Memory B cell (primary cell): ENCODE measurements at places on chromosomes 5 and 9.

- no peak for DNase-seq
Measured at GRCh38 chr5:138874241-138874640, 894 bp downstream of the LRRTM2 start.

GRCh38 chr5:34891981-34892380 lies 23.3 kb downstream of the RAD1 start:
- DNase-seq: no peak

DNA sequence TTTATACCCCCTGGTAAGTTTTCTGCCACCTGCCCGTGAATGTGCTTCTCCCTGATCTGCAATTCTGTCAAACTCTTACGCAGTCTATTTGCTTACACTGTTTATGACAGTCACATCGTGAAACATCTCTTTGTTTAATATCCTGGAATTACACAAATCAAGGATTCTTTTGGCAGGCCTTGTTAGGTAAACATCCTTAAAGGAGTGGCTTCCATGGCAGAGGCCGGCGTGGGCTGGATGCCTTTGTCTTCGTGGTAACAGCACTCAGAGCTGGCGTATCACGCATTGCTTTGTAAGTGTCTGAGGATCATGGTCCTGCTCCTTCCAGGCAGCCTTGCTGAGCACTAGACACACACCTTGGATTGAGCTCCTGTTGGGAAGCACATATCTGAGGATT lies 145.7 kb downstream of the IRX1 start:
- no peak for DNase-seq

DNA sequence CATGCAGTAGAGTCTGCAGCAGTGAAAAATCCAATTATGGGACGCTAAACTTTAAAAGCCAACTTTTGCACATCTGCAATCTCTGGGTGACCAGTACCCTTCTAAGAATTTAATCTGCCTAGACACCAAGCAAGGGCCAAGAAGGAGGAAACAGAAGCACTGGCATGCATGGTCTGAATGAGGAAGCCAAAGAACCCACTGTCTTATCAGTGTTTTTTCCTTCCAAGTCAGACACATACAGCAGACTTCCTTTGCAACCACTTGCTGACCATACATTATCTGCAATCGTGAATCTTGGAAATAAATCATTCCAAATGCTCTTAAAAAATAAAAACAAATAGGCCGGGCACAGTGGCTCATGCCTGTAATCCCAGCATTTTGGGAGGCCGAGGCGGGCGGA lies 65.9 kb downstream of the DEPDC1B start:
- no peak for DNase-seq

GRCh38 chr9:133429641-133430161 lies 7.5 kb downstream of the ADAMTS13 start:
- DNase-seq: no peak

- DNase-seq: no peak
Measured at GRCh38 chr5:34833976-34834793, 4.8 kb upstream of the TTC23L start.

GRCh38 chr9:69178583-69179011 lies 4.5 kb downstream of the TJP2 start:
- DNase-seq: no peak

DNA sequence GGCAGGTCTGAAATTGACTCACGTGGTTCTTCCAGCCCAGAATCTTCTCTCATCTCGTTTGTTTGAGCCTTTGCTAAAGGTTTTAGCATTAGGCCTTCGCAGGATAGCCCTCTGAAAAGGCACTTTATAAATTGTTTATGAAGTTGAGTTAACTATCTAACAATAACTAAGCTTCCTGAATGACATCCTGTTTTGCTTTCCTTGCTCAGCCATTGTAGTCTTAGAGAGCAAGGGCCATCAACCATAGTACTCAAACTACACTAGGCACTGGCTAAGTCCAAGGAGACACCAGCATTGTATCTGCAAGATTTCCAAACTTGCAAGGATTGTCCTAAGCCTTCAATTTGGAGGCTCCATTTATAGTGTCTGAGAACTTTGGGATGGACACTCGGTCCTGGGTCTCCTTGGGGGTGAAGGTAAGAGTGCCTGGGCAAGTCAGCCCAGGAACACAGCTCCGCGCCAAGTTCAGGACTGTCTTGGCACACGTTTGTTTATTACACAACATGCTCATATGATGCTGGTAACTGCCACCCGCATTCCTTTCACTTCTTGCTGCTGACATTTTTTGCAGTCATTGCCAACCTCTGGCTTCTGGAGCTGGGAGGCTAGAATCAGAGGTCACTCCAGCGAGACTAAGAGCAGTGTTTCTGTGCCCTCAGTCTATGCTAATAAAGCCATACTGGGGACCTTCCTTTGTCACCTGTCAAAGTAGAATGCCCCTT lies 151.1 kb downstream of the ESM1 start:
- DNase-seq: no peak

DNA sequence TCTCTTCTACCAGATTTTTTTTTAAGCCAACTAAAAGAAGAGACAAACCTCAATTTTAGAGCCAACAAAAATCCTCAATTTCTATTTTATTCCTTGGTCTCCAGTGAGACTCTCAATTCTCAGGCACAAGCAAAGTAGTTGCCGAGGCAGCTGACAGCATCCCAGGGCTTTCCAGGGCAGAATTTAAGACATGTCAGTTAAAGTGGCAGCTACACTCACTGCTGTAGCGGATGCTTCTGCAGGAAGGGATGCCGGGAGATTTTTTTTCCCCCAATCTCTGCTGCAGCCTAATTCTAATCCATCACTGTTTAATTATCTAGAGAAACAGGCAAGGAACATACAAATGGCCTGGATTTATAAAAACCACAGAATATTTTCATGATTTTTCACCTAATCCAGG lies 57.0 kb downstream of the TTC39B start:
- no peak for DNase-seq

GRCh38 chr5:98110282-98110691 lies 663.2 kb upstream of the RGMB start:
- DNase-seq: no peak

DNA sequence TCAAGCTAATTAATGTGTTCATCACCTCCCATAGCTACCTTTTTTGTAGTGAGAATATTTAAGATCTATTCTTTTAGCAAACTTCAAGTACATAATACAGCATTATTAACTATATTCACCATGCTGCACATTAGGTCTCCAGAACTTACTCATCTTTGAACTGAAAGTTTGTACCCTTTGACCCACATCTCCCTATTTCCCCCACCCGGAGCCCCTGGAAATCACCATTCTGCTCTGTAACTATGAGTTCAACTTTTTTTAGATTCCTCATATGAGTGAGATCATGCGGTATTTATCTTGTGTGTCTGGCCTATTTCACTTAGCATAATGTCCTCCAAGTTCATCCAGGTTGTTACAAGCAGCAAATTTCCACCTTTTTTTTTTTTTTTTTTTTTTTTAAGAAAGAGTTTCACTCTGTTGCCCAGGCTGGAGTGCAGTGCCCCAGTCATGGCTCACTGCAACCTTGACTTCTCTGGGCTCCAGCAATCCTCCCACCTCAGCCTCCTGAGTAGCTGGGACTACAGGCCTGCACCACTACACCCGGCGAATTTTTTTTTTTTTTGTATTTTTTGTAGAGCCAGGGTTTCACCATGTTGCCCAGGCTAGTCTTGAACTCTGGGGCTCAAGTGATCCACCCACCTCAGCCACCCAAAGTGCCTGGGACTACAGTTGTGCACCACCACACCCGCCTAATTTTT lies 100.4 kb upstream of the SAP30L start:
- no peak for DNase-seq

DNA sequence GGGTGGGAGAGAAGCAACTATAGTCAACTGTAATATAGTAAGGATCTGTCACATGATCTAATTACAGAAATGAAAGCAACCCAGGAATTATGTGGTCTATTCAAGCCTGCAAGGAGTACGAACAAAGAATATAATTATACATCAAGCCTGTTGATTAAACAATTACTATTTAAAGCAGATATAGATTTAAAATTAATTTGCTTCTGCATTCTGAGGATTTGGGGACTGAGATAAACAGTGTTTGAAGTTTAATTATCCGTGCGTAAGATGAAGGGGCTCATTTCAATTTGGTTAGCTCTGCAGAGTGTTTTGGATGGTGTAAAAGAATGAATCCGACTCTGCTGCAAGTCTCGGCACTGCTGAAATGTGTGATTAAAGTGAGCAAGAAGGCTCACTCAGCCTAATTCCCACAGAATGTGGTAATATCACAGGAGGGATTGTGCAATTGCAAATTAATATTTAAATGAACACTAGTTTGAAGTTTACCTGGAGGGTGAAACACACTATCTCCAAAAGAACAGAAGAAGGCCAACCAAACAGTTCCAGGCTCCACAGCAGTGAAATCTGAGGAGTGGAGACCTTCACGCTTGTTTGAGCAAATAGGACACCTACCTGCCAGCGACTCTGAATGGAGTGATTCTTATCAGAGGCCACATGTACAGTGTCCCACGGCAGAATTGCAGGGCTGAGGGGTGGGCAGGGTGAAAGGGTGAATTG lies 420.6 kb upstream of the SLC30A5 start:
- DNase-seq: no peak

DNA sequence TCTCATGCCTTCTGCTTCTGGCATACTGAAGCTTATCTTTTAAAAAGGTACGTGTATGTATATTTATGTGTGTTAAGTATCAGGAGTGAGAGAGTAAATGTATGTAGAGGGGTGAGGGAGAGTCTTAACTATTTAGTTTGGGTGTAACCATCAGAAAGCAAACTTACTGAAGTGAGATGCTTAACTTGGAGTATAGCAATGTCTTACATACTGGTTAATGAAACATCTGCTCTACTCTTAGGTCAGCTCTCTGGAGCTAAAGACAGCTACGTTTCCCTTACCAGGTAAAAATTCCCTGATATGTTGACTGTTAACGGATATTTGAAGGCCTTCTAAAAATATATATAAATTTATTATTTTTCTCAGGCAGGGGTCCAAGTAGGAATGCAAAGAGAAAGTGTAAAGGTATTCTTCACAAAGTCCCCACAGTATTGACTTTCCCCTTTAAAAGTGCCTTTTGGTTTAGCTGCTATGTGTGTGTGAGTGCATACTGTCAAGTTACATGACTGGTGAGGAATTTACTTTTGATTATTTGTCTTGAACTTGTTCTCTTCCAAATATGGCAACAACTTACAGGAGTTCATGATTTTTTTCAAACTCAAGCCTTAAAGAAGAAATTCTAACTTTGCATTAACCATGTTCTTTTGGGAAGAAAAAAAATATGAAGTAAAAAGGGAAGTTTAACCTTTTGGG lies 12.3 kb upstream of the C5orf24 start:
- DNase-seq: no peak

DNA sequence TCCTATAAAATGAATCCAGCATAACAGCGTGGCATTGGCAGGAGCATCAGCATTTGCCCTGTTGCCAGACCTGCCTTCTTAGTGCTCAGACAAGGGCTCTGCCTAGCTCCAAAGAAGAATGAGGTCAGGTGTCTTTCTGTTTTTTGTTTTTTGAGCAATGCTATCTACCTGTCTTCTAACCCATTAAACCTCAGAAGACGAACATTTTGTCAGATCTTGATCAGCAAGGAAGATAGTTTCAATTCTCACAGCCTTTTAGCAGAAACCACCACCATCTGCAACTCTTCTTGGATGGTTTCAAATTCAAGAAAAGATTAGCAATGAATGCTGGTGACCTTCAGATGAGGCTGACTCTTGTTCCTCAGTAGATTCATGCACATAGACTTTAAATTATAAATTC lies 103.5 kb upstream of the IQGAP2 start:
- no peak for DNase-seq

DNA sequence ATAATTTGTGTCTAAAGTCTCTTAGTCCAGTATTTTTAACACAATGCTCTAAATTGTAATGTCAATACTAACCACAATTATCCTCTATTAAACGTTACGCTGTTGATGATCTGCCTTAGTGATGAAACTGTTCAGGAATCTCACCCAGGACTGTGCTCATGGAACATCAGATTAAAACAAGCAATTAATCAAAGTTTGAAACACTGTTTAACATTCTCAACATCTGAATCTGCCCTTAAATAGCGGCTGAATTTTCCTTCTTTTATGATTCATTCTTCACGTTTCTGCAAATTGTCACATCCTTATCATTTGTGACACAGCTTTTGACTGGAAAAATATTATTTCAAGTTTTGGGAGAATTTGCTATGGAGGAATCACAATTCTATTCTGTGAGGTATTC lies 113.8 kb downstream of the MARCHF11 start:
- DNase-seq: no peak

DNA sequence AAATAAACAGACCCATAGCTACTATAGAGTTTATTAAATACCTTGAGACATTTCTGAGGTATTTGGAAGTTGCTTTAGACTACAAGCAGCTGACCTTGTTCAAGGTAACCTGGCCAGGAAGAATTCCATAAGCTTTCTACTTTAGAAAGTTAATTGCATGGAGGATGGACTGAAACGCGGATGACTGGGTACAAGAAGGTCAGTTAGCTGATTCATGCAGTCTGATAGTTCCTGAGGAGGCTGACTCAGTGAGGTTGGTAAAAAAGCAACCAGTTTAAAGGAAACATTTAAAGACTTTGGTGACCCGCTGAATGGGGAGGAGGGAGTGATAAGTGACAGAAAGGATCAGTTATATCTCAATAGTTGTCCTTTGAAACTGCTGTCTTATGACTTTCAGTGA lies 670.1 kb upstream of the CDH9 start:
- DNase-seq: no peak

DNA sequence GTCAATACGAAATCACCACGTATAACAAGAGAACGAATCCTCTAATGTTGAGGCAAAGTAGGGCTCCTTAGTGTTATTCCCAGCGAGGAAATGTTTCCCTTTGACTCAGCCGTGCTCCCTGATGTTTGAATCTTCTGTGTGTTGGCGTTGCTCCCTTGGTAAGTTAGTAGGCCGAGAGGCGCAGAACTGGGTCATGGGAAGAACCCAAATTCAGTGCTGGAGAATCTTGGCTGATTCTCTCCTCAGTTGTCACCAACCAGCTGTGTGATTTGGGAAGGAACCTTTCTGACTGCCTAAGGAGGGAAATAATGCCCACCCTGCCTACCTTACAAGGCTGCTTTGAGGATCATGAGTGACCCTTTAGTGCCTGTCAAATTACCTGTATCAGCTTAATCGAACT lies 22.5 kb downstream of the PRKACG start:
- DNase-seq: no peak

- no peak for DNase-seq
Measured at GRCh38 chr9:79471580-79472543, 99.9 kb upstream of the TLE4 start.
